ENCODE measurements at places on chromosomes 4 and X.

- DNase-seq: no peak
Measured at GRCh38 chrX:103722505-103722904, 11.8 kb downstream of the TMEM31 start.

- no peak for DNase-seq
Measured at GRCh38 chr4:151908734-151909497, 148.1 kb upstream of the GATB start.

- DNase-seq: no peak
Measured at GRCh38 chr4:93825551-93826216, 2.9 kb upstream of the ATOH1 start.

- no peak for DNase-seq
Measured at GRCh38 chr4:17066972-17067371, 168.5 kb upstream of the LDB2 start.

DNA sequence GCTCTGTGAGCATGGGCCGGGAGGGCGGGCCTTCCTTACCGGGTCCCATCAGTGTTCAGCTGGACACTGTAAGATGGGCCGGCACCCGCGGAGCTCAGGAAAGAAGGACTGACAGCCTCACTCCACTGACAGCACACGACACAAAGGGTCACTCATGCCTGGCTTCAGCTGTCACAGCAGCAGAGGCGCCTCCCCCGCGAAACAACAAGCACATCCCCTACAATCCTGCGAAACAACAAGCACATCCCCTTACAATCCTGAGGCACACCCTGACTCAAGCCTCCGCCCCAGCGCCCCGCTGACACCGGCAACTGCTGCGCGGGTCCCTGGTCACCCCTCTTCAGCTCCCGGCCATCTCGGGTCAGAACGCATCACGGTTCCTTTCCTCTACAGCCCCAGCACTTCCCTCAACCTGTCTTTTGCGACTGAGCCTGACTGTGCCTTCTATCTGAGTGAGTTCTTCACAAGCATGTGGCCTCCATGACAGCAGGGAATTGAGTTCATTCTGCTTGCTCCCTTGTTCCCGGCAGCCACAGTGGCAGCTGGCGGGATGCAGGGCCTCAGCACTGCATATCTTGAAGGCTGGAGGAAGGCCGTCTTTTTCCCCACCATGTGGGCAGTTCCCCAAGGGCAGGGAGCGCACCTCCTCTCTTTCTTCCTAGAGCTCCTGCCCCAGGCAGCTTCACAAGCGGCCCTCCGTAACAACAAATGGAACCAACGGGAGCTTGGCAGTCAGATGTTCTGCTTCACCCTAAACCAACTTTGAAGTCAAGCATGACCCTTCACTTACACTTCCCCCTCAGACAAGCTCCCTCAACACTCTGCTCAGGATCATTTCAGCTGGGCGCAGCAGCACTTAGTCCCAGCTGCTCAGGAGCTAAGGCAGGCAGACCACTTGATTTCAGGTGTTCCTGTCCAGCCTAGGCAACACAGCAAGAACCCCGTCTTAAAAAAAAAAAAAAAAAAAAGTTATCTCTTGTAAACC is 39.6 kb downstream of the SCD5 start:
- DNase-seq: no peak

- DNase-seq: no peak
Measured at GRCh38 chr4:123390846-123391456, 5.6 kb upstream of the SPRY1 start.

DNA sequence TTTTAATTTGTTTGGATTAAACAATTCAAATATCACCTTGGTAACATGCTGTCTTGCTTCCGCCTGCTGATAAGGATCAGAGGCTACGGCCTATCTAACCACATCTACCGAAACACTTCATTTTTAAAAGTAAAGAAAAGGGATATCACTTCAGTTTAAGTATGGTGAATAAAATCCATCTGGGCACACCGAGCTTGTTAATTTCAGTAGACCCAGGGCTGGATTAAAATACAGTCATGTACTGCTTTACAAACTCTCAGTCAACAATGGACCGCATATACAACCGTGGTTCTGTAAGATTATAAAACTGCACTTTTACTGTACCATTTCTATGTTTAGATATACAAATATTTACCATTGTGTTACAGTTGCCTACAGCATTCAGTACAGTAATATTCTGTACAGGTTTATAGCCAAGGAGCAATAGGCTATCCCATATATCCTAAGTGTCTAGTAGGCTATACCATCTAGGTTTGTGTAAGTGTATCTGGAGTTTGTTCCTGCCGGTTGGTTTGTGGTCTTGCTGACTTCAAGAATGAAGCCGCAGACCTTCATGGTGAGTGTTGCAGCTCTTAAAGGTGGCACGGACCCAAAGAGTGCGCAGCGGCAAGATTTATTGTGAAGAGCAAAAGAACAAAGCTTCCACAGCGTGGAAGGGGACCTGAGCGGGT is 40.0 kb downstream of the SEPTIN11 start:
- DNase-seq: peak; percentile 26

DNA sequence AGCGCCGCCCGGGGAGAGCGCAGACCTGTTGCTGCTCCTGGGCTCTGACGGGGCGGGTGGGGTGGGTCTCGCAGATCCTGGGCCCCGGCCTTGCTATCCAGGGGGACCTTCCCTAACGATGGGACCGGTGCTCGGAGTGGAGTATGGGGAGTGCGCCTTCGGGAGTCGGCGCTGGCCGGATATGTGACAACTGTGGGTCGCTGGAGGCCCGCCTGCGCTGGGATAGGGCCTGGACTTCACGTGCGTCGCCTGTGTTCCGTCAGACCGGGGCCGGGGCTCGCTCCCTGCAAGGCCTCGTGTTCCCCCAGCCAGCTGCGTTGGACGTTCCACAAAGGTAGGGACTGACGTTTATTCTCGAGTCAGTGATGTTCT is 1.3 kb downstream of the TBL1X start:
- DNase-seq: no peak

GRCh38 chr4:143083756-143084472 is 100.8 kb upstream of the USP38 start:
- DNase-seq: no peak

- DNase-seq: no peak
Measured at GRCh38 chr4:14669371-14669770, 332.9 kb upstream of the CPEB2 start.

DNA sequence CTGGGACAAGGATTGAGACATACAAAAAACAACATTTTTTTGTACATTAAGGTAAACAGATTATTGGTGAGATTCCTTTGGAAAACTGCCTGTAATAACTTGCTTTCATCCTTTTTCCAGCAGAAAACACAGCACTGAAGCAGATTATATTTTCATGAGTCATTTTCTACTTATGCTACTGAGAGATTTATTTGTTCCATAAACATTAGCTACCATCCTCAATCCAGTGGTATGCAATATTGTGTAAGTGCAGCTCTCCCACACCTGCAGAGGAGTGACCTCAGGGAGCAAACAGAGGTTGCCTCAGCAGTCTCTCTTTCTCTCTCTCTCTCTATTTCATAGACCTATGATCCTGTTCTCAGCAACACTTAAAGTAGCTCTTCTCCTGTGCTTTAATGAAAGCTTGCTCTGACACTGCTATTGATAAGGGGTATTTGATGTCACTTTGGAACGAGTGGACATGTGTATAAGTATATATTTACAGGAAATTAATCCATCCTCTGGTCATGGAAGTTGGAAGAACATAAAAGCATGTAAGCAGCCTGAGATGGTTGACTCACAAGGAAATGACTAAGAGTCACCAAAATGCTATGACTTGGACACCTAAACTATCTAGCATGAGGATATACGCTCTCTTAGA is 163.7 kb upstream of the SPANXC start:
- DNase-seq: no peak

- DNase-seq: no peak
Measured at GRCh38 chr4:158176108-158176507, 3.3 kb upstream of the GASK1B start.

GRCh38 chr4:108783665-108784463 is 21.0 kb upstream of the ETNPPL start:
- DNase-seq: no peak

- no peak for DNase-seq
Measured at GRCh38 chr4:15690020-15690809, 8.6 kb downstream of the FAM200B start.

DNA sequence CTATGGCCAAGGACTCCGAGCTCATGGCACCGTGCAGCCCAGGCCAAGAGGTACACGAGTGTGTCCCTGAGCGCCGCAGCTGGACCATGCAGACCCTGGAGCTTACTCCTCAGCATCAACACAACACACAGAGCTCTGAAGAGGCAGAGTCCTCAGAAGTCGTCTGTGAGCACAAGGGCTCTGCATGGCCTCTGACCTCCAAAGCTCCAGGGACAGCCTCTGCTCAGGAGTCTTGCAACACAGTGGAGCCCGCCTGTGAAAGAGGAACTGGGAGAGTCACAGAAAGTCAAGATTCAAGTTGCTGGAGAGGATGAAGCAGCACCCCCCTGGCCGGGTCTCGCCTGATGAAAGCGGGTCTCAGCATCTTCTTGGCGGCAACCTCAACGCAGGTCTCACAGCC is 2.9 kb downstream of the LRPAP1 start:
- no peak for DNase-seq

DNA sequence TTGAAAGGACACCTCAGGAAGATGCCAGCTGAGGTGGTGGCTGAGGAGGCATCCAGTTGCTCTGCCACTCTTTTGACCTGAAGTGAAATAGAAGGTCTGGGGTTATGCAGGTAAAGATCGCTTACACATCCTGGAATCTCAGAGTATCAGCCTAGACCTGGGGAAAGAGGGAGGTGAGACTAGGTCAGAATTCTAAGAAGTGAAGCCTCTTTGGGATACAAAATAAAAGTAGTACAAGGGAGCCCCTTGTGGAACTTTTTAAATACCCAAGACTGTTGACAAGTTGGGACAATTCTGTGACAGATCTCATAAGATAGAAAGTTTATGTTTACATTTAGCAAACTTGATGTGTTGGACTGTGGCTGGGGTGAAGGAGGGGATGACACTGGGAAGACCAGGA is 263.1 kb downstream of the SPRY1 start:
- DNase-seq: no peak

DNA sequence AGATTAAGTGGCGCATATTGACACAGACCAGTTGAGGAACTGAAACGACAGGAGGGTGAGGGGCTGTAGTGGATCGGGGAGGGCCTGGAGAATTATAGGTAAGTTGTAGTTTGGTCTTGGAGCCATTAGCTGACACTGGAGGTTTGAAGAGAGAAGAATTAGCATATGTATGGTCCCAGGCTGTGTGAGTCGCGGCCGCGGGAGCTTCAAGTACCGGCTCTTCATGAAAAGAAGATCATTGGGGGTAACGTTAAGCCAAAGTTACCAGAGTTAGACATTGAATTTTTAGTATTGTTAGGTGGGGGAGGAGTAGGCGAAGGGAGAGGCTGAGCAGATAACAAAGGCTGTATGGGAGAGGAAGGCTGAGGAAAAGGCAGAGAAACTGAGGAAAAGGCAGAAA is 56.5 kb downstream of the ZNF674 start:
- no peak for DNase-seq

DNA sequence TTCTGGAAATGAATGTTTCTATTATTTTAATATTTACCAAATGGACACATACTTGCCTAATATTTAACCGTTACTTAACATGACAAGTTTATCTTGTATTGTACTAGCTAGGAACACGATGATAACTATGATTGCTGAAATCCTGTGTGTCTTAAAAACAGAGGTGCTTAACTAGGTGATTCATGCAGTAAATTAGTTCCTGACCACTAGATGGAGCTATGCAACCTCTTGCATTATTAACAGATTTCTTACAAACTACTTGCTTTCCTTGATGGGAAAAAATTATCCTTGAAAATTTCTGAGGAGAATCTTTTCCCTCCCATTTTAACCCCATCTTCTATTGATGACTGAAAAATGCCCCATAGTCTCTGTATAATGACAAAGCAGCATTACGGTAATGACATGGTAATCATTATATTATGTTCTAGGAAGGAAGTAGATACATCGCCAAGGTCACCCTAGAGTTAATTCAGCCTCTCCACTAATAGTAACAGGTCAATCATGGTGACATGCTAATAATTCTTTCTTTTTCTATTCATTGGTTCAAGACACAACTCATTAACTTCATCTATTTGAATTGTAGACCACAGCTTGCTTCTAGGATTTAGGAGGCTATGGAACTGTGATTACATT is 844.2 kb downstream of the RAPGEF2 start:
- DNase-seq: no peak

GRCh38 chrX:50470103-50471031 is at the start of gene DGKK:
DGKK (minus strand) TSS chrX:50470825; CDS start chrX:50470678, 147 bp downstream.
- DNase-seq: no peak

DNA sequence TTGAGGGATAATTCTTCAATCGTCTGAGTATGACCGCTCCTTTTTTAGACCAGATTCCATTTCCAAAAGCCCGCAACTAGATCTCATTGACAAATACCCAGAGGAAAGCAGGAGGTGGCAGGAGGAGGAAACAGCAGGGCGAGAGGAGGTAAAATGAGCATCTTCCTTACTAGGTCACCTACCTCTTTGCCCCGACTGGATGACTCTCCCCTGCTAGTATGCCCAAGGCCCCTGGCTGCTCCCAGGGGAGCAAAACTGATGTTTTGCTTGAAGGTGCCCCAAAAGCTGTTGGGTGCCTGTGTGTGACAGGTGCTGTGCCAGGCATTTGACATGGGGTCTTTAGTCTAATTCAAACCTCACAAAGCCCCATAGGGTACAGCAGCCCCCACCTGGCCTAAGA is 48.9 kb downstream of the C4orf50 start:
- DNase-seq: no peak

- DNase-seq: no peak
Measured at GRCh38 chr4:149794352-149794751, 21.3 kb downstream of the IQCM start.

GRCh38 chrX:118551426-118551825 is 55.8 kb downstream of the DOCK11 start:
- DNase-seq: no peak

DNA sequence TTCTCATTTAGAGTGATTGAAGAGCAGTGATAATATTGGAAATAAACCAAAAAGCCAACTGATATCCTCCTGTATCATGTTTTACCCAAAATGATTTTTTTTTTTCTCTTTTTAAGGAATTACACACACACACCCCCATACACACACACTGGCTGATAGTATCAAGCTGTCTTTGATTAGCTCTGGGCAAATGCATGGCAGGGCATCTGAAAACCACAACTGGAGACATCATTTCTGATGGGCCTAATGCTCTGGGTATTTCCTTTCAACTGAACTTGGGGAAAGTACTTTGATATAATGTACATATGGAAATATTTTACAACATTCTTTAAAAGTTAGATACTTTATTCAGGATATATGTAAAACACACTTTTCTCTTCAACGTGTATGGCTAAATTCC is 14.2 kb upstream of the OSTC start:
- no peak for DNase-seq

DNA sequence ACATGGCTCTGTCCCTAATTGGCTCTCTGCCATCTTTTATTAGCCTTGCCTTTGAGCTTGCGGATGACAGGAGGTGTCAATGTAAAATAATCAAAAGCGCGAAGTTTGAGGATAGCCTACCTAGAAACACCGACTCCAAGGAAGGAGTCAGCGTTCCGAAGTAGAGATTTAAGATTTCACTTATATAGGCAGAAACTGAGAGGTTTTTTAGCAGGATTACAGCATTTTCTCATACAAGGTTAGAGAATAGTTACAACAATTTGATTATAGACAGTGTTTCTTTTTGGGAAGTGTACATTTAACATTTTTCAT is 499 bp upstream of the NFXL1 start:
- DNase-seq: no peak

Data from T-helper 17 cell (primary cell).